ENCODE measurements at places on chromosomes 5 and 9.

- DNase-seq = peak; percentile 69
Measured at GRCh38 chr9:129783516-129784361, 19.2 kb upstream of the TOR1B start.

DNA sequence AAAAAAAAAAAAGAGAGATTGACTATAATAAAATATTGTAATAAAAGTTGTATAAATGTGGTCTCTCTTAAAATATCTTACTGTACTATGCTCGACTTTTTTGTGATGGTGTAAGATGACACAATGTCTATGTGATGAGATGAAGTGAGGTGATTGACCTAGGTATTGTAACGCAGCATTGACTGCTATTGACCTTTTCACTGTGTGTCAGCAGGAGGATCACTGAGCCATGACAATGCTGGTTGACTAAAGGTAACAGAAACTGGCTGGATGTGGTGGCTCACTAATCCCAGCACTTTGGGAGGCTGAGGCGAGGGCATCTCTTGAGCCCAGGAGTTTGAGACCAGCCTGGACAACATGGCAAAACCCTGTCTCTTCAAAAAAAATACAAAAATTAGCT lies 78.6 kb upstream of the MYO10 start:
- no peak for DNase-seq

DNA sequence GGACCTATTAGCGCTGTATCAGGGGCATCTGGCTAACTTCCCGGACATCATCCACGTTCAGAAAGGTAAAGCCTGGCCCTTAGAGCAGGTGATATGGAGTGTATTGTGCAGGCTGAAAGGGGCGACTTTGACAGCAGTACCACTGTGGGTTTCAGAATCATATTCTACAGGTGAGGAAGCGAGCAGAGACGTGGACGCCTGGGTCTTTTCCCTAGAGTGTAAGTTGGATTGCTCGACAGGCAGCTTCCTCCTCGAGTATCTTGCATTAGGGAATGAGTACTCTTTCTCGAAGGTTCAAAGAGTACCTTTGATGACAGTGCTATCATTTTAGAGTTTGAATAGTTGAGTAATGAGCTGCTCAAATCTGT lies 1.9 kb downstream of the SNX18 start:
- DNase-seq = no peak

GRCh38 chr9:29928072-29928471 lies 2354.8 kb upstream of the C9orf72 start:
- DNase-seq = no peak

GRCh38 chr5:83556190-83556589 lies 84.6 kb downstream of the VCAN start:
- DNase-seq = no peak

GRCh38 chr9:110984890-110985437 lies 53.3 kb downstream of the LPAR1 start:
- DNase-seq = no peak

DNA sequence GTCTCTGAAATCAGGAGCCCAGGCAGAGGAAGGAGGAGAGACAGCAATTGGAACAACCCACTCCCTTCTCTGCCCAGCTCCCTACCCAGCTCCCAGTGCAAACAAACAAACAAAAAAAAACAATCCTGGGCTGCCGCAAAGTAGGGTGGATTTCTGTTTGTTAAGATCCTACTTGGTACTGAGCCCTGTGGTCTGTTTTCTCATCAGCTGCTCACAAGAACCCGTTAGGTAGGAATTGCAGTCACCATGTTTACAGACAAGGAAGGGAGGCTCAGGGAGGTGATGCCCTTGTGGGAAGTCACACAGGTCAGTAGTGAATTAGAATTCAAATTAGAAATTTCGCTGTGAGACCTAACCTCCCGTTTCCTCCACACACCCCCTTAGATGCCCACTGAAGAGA lies 128.8 kb upstream of the RAD23B start:
- DNase-seq = no peak

- DNase-seq = no peak
Measured at GRCh38 chr9:113495526-113495925, 32.0 kb downstream of the RGS3 start.

GRCh38 chr5:93621327-93621798 lies 38.3 kb downstream of the NR2F1 start:
- peak; percentile 60 for DNase-seq

DNA sequence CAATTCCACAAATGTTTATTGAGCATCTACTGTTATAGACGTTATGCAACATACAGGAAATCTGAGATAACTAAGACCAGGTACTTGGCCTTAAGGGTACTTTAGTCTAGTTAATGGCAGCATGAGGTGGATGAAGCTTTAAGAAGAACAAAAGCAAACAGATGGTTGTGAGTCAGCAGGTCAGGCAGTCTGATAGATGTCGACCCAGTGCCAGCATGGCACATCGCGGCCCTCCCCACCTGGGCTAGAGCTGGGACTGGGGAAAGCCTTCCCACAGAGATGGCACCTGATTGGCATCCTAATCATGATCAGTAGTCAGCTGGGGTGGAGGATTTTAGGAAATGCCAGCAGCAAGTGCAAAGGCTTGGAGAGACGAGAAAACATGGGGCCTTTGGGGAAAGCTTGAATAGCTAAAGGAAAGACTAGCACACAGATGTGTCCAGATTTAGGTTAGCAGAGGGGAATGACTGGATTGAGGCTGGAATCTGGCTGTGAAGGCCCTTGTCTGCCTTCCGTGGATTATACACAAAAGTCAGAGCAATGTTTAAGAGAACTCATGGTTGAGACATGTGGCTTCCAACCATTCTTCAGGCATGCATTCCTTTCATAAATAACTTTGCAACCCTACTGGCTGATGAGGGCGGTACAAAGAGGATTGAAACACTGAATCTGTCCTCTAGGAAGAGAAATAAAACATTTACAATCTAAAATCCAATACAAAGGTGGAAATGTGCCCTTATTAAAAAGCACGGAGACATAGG lies 395.4 kb upstream of the WWC1 start:
- DNase-seq = no peak

DNA sequence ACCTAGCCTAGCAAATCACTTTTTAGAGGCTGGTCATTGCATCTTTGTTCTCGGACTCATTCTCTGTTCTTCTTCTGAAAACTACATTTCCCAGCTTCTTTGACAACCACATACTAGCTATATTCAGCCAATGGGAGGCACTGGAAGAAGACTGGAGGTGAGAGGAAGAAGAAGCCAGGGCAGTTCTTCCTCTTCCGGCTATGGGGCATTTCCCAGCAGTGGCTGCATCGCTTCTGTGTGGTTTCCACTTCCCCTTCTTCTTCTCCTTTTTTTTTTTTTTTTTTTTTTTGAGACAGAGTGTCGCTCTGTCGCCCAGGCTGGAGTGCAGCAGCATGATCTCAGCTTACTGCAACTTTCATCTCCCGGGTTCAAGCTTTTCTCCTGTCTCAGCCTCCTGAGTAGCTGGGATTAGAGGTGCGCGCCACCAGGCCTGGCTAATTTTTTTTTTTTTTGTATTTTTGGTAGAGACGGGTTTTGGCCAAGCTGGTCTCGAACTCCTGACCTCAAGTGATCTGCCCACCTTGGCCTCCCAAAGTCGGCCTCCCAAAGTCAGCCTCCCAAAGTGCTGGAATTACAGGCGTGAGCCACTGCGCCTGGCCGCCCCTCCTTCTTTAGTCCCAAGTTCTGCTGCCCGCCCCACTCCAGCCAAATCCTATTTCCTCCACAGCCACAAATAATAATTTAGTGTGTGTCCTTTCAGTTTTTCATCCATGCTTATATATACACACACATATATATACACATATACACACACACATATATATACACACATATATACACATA lies 6.9 kb upstream of the UBAP1 start:
- DNase-seq = no peak

- no peak for DNase-seq
Measured at GRCh38 chr5:4442221-4442620, 697.9 kb upstream of the ADAMTS16 start.

- DNase-seq = peak; percentile 10
Measured at GRCh38 chr5:55894135-55894534, 43.0 kb downstream of the IL31RA start.

DNA sequence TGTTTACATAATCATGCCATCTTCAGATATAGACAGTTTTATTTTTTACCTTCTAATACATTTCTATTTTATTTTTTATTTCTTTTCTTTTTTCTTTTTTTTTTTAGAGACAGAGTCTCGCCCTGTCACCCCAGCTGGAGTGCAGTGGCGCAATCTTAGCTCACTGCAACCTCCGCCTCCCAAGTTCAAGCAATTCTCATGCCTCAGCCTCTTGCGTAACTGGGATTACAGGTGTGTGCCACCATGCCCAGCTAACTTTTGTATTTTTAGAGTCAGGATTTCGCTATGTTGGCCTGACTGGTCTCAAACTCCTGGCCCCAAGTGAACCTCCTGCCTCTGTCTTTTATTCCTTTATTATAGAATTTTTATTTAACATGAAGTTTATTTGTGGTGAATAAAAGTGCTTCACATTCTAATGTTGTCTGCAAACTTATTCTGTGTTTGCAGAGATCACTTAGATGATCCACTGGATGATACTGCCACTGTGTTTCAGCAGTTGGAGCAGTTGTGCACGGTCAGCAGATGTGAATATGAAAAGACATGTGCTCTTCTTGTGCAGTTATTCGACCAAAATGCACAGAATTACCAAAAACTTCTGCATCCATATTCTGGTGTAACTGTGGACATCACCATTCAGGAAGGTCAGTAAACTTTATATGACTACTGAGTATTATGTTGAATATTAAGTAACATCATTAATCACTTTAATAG lies 62.2 kb downstream of the RANBP17 start:
- DNase-seq = no peak

GRCh38 chr5:6644794-6645241 lies 11.6 kb downstream of the SRD5A1 start:
- DNase-seq = peak; percentile 23

GRCh38 chr5:89313044-89313443 lies 430.1 kb upstream of the MEF2C start:
- no peak for DNase-seq

DNA sequence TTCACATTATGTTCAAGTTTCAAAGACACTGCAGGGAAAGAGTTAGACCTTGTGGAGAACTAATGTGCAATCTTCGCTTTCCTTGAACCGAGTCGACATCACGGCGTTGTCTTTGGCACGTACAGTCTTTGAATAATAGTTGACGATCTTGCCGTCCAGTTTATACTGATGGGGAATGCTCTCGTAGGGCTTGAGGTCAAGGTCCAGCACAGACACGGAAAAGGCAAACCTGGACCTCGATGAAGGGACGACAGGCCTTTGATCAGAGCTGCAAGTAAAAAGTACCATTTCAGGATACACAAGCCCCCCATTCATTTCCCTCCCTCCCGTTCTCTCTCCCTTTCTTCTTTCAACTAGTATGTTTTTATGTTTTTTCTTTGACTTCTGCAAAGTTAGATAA lies 54.1 kb downstream of the IPPK start:
- no peak for DNase-seq

DNA sequence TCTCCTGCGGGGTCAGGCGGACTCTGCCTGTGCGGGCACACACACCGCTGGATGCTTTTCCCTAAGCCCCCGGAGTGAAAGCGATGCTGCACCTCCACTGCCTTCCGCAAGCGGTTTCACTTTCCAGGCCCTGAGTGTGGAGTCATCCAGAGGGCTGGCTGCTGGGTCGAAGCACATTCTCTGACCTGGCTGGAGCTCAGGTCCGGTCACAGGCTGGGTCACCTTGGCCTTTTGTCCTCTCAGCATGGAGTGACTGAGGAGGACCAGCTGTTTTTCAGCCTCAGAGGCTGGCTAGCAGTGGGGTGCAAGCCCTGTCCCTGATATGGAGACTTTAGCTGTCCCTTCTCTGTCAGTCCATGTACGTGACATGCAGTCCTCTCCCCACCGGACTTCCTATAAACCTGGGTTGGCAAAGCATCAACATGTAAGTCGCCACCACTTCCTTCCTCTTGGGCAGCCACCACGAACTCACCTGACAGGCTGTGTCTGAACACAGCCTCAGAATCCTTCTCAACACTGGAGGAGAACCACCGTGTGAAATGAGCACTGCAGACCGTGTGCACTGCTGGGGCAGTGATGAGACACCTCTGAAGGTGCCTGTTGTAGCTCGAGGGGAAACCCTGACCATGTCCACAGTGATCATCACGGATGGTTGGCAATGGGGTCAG lies 51.3 kb downstream of the GADD45G start:
- no peak for DNase-seq

DNA sequence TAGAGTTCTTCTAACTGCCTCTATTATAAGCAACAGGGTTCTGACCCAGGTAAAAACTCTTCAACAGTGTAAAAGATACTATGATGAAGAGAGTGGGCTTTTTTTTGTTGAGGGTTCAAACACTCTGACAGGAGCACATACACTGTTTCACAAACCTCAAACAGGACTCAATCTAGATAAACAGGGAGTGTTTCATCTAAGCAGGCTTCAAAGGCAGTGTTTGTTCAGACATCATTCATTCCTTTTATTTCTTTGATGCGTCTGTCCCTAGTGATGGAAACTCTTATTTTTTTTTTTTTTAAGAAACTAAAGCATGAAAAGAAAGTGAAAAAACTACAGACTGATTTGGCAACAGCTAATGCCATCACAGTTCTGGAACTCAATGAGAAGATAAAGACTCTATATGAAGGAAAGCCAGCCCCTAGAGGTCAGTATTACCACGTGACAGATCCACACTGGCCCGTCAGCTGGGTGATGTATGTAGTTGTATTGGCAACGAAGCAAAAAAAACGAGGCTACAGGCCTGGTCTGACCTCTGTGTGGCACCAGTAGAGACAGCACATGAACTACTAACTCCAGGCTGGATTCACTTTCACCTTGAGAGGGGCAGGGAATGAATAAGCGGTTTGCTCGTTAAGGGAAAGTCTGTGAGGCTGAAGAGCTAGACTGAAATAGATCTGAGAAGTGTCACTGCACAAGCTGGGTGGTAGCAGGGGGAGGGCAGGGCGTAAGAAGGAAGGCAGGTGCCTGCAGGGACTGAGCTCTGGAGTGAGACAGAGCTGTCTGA lies 172.2 kb downstream of the CCDC192 start:
- DNase-seq = peak; percentile 75

GRCh38 chr9:136077491-136077890 lies 17.6 kb downstream of the NACC2 start:
- DNase-seq = no peak

GRCh38 chr5:122078116-122079110 lies at the start of gene LOX:
Gene LOX (minus strand): TSS chr5:122078259. CDS start chr5:122077985, 274 bp downstream.
- DNase-seq = peak; percentile 29

GRCh38 chr5:1018596-1018995 lies 10.0 kb downstream of the NKD2 start:
- DNase-seq = no peak

GRCh38 chr5:10912435-10912834 lies 151.4 kb upstream of the DAP start:
- no peak for DNase-seq

DNA sequence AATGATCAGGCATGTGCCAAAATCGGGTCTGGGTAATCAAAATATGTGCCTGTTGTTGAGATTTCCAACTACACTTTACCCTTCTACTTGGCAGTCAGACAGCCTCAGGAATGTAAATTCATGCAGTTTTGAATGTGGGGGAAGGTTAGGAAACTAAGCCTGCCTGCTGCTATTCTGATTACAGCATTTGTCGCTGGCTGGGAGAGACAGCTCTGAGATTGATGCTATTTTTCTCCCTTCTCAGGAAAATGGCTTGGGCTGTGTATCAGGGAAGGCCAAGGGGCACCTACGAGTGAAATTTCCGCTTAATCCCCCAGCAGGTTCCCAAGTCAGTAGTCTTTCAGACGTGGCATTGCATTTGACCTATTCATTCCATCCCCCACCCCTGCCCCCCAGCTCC lies 3.6 kb upstream of the RGS7BP start:
- no peak for DNase-seq

GRCh38 chr5:95627971-95628810 lies 8.3 kb downstream of the GPR150 start:
- no peak for DNase-seq
